ENCODE measurements at places on chromosomes 1 and 21.

GRCh38 chr1:205575294-205575885 is 56.4 kb downstream of the ELK4 start:
- no peak for DNase-seq

GRCh38 chr1:211384524-211384923 is 57.9 kb downstream of the TRAF5 start:
- DNase-seq = no peak

- DNase-seq = no peak
Observed at GRCh38 chr1:13587256-13588030, 3.8 kb downstream of the PDPN start.

DNA sequence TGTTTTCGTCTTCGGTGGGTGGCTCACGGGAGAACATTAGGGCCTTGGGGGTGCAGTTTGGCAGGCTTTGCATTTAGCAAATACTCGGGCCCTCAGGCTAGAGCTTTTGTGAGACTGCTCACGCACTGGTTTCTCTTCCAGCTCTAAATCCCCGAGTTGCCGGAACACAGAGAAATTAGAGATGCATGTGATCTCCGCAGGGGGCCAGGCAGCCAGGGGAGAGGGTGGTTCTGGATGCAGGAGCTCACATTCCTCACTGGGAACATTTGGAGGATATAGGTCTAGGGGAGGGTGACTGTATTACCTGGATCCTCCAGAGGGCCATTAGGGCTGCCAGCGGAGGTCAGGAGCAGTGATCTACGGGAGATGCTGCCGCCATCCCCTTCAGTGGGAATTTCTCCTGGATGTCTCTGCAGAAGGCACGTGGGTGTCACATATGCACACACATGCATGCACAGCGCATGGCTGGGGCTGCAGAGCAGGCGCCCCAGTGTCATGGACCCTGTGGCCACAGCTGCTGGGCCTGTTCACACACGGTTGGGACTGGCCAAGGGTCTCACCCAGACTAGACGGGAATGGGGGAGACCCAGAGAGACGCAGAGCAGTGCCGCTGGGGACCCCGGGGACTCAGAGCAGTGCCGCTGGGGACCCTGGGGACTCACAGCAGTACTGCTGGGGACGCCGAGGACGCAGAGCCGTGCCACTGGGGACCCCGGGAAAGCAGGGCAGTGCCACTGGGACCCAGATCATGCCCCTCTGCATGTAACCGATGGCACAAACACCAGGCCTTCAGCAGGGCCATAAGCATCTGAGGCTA is 258.7 kb downstream of the CAMTA1 start:
- DNase-seq = no peak

GRCh38 chr1:211480941-211481545 is 10.9 kb downstream of the RD3 start:
- no peak for DNase-seq

DNA sequence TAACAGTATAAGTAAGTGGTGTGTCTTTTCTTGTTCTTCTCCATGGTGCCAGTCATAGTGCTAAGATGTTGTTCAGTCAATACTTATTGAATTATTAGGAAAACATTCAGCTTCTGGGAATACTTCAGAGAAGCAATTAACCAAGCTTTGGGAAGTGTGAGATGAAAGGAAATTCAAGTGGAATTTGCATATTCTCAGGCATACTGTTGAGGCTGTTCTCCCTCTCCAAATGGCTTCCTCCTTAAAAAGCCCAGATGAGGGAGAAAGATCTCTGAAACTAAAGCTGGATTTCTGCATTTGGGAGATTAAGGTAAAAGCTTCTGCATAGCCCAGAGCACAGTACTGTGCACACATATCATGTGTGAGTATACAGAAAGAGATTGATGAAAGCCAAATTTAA is 73.4 kb downstream of the MACF1 start:
- no peak for DNase-seq

GRCh38 chr1:91891969-91892368 is 6.0 kb upstream of the TGFBR3 start:
- DNase-seq = no peak

GRCh38 chr1:116111524-116112021 is 374 bp downstream of the MAB21L3 start:
- no peak for DNase-seq

- no peak for DNase-seq
Observed at GRCh38 chr1:174217248-174217647, 57.9 kb downstream of the RABGAP1L start.

DNA sequence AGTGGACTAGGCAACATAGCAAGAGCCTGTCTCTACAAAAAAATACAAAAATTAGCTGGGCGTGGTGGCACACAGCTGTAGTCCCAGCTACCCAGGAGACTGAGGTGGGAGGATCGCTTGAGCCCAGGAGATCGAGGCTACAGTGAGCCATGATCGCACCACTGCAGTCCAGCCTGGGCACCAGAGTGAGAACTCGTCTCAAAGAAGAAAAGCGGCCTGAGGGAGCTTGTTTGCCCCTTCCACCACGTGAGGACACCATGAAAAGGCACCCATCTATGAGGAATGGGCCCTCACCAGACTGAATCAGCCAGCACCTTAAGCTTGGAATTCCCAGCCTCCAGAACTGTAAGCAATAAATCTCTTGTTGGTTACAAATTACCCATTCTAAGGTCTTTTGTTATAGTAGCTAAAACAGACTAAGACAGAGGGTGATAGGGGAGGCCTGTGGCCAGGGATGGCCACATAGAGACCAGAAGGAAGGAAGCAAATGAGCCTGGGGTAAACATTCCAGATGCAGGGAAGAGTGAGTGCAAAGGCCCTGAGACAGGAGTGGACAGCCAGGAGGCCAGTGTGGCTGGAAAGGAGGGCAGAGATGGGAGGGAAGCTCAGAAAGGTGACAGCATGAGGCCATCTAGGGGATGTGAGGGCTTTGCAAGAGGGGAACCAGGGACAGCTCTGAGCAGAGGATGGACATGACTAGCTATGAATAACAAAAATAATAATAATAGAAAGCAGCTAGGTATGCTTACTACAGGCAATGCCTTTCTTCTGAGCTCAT is 120.1 kb downstream of the MATN1 start:
- DNase-seq = no peak

DNA sequence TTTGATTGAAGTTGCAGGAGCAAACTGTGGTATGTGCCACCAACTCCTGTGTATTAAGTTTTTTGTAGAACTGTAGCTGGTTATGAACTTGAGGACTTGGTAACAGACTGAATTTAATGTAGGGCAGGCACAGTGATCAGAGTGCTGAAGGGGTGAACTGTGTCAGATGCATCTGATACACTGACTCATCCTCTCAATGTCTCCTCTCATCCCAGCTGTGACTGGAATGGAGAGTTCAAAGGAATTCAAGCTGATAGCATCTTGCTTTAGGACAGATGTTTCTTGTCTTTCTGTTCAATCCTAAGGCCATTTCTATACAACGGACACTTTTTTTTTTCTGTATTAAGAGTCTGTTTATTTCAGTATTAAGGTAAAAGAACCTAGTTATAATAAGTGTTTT is 25.0 kb upstream of the GBP1 start:
- no peak for DNase-seq

DNA sequence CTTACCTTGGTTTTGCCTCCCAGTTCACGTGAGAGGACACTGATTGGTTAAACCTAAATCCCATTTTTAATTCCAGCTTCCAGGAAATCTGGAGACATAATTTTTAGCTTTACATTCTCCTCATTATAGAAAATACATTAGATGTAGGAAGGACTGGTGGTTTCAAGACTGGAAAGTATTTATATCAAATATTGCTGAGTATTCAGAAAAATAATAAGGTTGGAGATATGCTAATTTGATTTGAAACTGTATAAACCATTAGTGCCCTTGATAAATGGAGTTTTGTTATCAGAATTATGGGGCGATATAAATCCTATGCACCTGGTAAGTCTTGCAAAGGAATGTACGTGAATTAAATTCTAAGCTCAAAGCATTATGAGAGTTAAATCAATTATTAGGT is 218.0 kb upstream of the ADGRL4 start:
- no peak for DNase-seq

GRCh38 chr1:75430526-75430925 is 180.4 kb downstream of the SLC44A5 start:
- DNase-seq = no peak

DNA sequence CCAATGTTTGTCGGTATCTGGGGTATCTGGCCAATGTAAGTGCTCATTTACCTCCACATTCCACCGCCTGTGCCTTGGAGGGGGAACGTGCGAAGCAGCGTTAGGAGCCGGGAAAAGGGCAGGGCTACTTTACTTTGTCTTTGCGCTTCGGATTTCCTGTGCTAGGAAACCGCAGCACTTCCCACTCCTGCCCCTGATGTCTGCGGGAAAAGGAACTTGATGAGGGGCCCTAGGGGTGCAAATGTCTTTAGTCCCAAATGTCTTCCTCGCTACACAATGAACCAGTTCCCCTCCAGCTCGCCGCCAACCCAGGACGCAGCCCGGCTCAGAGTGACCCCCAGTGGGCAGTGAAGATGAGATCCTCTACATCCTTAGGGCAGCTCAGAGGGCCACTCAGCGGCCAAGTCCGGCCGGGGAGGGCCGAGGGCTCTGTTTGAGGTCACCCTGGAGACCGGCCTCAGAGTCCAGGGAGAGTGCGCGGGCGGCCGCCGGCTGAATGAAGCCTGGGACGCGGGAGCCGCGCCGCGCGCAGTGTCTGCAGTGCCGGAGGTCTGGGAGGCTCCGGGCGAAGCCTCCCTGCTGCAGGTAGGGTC is at the start of gene DYNLT5:
Gene DYNLT5 (plus strand): TSS at position 460 of the 593 bp plus-strand sequence. CDS start 2,200 bp downstream, outside the sequence.
- no peak for DNase-seq

- no peak for DNase-seq
Observed at GRCh38 chr1:51417496-51418383, 87.4 kb upstream of the TTC39A start.

- no peak for DNase-seq
Observed at GRCh38 chr1:21295002-21295401, 4.7 kb upstream of the ECE1 start.

- no peak for DNase-seq
Observed at GRCh38 chr1:227730630-227731151, 4.4 kb downstream of the JMJD4 start.

DNA sequence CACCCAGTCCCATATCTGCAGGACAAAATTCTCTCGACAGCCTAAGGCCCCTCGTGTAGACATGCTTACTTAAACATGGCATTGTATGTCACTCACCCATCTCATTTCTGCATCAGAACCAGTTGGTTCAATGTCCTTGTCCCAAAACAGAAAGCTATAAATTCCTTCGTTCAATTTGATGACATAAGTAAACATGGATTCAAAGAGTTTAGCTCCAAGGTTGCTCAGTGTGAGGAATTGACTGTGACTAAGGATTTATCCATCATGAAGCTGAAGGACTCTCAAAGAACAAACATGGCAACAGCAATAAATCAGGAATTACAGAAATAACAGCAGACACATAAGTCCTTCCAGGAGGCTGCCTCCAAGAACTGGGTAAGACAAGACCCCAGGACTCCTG is 237.2 kb downstream of the TOMM20 start:
- no peak for DNase-seq

- DNase-seq = no peak
Observed at GRCh38 chr1:58812926-58813325, 29.1 kb upstream of the JUN start.

DNA sequence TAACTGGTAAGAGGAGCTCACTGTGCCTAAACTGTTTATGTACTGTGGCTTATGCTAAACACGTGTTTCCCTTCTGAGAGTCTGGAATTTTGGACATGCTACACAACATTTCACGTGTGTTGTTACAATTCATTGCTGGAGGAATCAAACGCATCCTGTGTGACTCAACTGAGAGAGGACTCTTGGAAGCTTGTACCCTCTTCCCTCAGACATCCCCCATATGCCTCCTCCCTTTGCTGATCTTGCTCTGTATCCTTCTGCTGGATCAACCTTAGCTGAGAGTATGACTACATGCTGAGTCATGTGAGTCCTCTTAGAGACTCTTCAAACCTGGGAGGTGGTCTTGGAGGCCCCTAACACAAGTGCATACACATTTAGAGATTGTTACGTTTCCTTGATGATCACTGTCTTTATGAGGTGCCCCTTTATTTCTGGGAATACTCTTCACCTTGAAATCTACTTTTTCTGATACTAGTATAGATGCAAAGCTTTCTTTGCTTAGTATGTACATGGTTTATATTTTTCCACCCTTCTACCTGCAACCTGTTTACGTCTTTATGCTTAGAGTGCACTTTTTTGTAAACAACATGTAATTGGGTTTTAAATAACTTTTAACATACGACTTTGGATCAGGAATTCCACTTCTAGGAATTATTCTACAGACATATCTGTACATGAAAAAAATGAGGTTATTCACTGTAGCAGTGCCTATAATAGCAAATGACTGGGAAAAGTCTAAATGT is 8.7 kb downstream of the NPHP4 start:
- DNase-seq = no peak

- DNase-seq = no peak
Observed at GRCh38 chr1:35577071-35577998, 4.2 kb downstream of the TFAP2E start.

GRCh38 chr1:12626888-12627287 is 8.9 kb upstream of the DHRS3 start:
- no peak for DNase-seq

- no peak for DNase-seq
Observed at GRCh38 chr1:185825556-185825955, 91.4 kb downstream of the HMCN1 start.

GRCh38 chr21:31397939-31398338 is 53.9 kb upstream of the TIAM1 start:
- no peak for DNase-seq

DNA sequence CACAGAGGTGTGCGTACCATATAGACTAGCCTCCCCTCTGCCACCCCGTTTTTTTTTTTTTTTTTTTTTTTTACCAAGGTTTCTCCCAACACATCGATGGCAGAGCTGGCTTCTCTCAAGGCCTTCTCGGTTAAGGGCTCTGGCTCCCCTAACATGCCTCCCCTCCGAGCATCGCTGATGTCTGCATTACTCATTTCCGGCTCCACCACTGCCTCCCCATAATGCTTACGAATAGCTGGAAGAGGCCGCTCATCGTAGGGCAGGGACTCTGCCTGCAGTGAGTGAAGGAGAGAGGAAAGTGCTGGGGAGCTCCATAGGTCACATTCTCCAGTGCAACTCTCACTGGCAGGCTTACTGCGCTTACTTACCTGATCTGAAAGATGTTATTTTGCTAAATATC is 20.6 kb downstream of the CEP104 start:
- no peak for DNase-seq

- DNase-seq = no peak
Observed at GRCh38 chr1:160375788-160376524, 9.1 kb downstream of the NHLH1 start.

DNA sequence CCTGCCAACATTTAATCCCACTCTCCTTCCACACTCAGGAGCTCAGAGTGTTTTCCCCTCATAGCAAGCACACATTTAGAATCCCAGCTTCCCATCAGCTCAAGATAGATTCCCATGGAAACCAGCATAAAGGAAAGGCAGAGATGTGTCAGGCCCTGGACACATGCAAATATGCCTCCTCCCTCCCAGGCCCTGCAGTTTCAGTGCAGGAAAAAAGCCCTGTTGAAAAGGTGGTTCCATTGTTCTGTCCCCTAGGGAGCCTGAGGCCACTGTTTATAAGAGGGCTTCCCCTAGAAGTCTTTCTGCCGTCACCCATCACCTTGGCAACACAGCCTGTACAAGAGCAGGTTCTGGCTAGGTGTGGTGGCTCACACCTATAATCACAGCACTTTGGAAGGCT is 3.6 kb downstream of the CACNA1S start:
- DNase-seq = no peak

GRCh38 chr1:44786138-44786840 is 1.7 kb downstream of the BEST4 start:
- no peak for DNase-seq

All from D721Med (cell line).